ENCODE measurements at places on chromosomes 3 and 15.

- DNase-seq, result no peak
These were observed 197.8 kb upstream of the RBMS3 start for GRCh38 chr3:29083081-29083480.

- no peak for DNase-seq
These were observed 460.7 kb upstream of the RASGRP1 start for GRCh38 chr15:39025321-39025720.

- DNase-seq, result no peak
These were observed 162.5 kb downstream of the CADPS start for GRCh38 chr3:62712746-62713145.

- no peak for DNase-seq
These were observed 25.2 kb upstream of the MAGEF1 start for GRCh38 chr3:184737063-184737462.

- peak; percentile 83 for DNase-seq
These were observed 59.8 kb upstream of the BOC start for GRCh38 chr3:113151461-113152031.

DNA sequence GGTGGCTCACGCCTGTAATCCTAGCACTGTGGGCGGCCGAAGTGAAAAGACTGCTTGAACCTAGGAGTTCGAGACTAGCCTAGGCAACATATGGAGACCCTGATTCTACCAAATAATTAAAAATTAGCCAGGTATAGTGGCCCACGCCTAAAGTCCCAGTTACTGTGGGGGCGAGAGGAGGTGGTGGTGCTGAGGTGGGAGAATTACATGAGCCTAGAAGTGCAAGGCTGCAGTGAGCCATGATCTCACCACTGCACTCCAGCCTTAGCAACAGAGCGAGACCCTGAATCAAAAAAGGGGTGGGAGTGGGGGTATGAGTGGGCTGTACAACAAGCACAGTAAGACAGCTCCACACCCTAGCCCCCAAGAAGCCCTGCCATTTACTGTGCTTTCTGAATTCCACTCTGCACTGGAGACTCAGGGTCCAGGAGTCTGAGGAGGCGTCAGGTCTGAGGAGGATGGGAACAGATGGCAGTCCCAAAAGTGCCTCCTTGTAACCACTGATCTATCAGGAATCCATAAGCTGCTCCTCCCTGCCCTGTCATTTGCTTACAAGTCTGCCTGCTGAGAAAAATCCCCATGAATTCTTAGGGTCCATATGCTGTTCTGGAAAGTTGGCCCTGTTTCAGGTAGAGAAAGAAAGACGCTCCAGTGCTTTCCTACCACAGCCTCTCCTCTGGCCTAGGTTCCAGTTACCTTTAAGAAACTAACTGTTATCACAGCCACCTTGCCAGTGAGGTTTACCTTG lies 171.1 kb downstream of the MAGI1 start:
- no peak for DNase-seq

Data from NCI-H2081 (cell line).